ENCODE measurements at places on chromosomes 16 and 17.

GRCh38 chr16:66713076-66713475 is 16.5 kb upstream of the CMTM4 start:
- DNase-seq = no peak

GRCh38 chr17:59008737-59009136 is 97.9 kb downstream of the TRIM37 start:
- no peak for DNase-seq

- DNase-seq = no peak
Observed at GRCh38 chr16:2163211-2163881, 7.8 kb downstream of the TRAF7 start.

- DNase-seq = no peak
Observed at GRCh38 chr16:52492789-52493357, 54.1 kb downstream of the TOX3 start.

DNA sequence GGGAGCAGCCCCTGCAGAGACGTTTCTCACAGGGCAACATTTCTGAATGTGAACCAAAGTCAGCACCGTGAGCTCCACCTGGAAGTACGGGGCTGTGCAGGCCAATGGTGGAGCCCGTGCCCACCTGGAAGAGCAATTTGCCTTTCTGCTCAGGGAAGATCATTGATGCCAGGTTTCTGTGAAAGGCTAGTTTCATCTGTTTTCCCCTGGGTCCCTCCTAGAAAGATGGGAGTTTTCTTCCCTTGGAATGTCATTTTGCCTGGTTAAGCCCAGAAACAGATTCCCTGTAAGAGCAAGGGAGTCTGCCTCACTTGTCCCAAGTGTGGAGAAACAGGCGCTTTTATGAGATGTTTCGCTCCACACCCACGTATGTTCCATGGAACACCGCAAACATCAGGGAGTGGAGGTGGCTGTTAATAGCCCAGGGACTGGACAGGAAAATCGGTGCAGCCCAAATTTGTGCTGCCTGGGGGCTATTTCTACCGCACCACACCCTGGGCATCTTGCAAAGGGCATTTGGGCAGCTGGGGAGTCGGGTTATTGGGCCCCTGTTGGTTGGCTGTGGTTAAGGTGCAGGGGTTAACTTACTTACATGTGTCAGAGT is 2.6 kb downstream of the SLC6A4 start:
- no peak for DNase-seq

DNA sequence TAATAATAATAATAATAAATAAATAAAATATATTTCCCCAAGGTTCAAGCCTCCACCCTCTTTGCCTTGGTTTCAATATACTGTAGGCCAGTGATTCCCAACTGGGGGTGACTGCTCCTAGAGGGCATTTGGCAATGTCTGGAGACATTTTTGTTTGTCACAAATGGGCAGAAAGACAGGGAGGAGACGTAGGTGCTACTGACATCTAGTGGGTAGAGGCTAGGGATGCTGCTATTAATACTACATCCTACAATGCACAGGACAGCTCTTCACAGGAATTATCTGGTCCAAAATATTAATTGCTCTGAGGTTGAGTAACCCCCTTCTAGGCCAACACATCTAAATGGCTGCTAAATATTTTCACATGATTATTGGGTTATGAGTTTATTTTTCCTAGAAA is 12.8 kb upstream of the PRR14 start:
- no peak for DNase-seq

GRCh38 chr16:4690946-4691665 is 2.3 kb upstream of the NUDT16L1 start:
- DNase-seq = no peak

DNA sequence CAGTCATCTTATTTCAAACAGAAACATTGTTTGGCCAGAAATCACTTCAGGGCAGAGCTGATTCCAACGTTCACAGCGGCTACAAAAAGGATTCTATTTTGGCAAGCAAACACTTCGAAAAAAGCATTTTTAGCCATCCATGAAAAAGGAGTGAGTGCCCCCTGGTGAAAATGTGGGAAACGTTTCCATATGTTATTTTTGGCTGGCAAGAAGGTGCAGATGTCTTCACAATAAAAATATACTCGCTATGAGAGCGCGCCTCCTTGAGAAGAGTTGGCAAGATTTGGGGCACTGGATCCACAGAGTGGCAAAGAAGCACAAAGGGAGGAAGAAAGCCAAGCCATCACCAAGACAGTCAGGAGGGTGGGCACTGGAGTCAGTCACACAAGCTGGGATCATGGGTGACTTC is 191.1 kb downstream of the CHD9NB start:
- DNase-seq = peak; percentile 27

DNA sequence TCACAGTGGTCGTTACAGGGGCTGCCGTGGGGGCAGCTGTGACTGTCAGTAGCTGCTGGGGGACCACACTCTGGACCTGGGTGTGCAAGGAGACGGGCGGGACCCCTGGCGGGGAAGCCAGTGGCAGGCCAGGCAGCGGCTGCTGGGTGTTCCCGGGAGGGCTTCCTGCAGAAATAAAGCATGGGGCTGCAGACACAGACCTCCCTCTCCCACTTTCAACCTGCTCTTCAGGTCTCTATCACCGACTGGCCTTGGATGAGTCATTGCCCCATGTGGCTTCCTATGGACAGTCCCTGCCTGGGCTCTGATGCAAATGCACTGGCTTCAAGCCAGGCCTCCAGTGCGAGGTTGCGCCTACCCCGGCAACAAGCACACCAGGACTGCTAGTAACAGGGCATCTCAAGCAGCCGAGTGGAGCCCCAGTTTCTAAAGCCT is 17.2 kb downstream of the SREBF1 start:
- DNase-seq = no peak

GRCh38 chr17:17235212-17236174 is 1.5 kb downstream of the FLCN start:
- DNase-seq = no peak

GRCh38 chr17:39752241-39752881 is 14.6 kb downstream of the GRB7 start:
- no peak for DNase-seq

GRCh38 chr17:80125656-80126448 is 21.1 kb downstream of the EIF4A3 start:
- no peak for DNase-seq

GRCh38 chr17:1573932-1574696 is 11.5 kb upstream of the PITPNA start:
- DNase-seq = no peak

- DNase-seq = no peak
Observed at GRCh38 chr16:76676356-76676755, 399.2 kb downstream of the CNTNAP4 start.

DNA sequence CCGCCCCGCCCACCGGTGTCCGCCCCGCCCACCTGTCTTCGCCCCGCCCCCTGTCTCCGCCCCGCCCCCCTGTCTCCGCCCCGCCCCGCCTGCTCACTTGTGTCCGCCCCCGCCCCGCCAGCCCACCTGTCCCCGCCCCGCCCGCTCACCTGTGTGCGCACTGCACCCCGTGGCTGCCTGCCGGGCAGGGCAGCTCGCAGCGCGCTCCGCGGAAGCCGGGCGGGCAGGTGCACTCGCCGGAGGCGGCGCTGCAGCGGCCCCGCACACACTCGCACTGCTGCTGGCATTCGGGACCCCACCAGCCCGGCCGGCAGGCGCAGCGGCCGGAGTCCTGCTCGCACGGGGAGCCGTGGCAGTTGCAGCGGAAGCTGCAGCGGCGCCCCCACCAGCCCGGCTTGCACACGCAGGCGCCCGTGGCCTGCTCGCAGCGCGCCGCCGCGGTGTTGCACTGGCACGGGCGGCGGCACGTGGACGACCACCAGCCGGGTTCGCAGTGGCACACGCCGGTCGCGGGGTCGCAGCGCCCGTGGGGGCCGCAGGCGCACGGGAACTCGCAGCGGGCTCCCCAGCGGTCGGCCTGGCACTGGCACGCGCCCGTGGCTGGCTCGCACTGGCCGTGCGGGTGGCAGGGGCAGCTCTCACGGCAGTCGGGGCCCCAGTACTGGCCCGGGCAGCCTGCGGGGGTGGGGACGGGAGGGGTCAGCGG is 2.1 kb downstream of the SCARF1 start:
- no peak for DNase-seq

- DNase-seq = no peak
Observed at GRCh38 chr16:29011112-29011511, 26.3 kb downstream of the LAT start.

DNA sequence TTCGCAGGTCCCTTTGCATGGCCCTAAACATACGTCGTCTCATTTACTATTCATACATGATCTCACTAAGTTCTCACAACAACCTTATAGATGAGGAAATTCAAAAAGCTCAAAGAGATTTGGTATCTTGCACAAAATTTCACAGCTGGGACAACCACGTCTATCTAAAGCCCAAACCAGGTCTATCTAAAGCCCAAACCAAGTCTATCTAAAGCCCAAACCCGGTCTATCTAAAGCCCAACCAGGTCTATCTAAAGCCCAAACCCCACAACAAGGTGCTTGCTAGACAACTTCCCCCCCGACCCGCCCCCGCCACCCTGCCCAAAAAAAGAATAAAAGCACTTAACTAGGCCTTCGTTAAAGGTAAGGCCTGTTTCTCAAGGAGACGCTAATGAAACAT is 174.9 kb downstream of the VPS53 start:
- no peak for DNase-seq

DNA sequence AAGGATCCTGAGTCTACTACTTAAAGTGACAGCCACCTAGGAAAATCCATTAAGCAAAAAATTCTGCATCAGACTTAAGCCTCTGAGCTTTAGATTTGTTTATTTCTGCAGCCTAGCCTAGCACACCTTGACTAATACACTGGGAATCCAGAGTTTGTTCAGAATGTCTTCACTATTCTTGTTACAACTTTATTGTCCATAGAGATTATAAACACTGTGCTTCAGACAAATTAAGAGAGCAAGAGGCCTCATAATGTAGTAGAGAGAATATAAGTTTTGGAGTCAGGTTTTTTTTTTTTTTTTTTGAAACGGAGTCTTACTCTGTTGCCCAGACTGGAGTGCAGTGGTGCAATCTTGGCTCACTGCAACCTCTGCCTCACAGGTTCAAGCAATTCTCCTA is 8.9 kb upstream of the THUMPD1 start:
- DNase-seq = no peak

DNA sequence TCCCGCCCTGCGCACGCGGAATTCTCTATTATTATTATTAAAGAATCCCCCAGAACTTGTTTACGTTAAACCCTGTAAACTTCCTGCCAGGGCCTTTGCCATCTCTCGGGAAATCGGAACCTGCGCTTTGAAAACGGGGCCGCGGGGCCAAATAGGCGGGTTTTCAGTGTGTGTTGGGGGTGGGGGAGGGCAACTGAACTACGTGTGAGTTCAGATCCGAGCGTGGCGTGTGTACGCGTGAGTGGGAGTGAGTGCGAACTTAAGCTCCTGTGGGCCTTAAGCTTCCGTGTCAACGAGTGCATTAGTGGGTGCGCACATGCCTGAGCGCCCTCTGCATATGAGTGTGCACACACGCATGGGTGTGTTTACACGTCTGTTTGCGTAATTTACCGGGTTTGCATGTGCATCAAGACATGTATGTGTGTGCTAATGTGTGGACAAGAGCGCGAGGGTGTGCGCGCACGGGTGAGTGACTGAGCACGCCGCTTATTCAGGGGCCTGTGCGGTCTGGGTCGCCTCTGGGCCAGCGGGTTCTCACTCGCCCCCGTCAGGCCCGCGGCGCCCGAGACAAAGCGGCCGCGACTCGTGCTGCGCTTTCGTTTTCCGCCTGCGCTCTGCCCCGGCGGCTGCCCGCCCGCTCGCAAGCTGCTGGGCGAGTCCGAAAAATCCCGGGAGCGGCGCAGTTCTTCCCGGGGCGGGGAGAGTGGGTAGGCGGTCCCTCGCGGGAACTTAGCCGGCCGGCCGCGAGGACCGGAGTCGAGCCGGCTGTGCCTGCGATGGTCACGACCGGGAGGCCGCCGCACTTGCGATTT is 1.2 kb upstream of the FOXF1 start:
- no peak for DNase-seq

DNA sequence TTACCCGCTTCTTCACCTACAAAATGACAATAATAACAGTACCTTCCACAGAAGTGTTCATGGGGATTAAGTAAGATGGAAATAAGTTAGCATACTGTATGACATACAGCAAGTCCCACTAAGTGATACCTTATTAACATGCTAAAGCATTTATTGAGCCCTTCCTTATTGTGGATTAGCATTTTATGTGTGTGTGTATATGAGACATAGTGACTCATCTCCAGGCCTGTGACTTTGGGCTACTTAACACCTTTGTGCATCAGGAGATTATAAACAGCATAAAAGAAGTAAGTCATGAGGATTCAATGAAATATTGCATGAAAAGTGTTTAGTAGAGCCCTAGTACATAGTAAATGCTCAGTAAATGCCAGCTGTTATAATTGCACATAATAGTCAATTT is 52.9 kb downstream of the CA10 start:
- DNase-seq = no peak

GRCh38 chr16:31335431-31335830 is 19.5 kb upstream of the ITGAX start:
- no peak for DNase-seq

DNA sequence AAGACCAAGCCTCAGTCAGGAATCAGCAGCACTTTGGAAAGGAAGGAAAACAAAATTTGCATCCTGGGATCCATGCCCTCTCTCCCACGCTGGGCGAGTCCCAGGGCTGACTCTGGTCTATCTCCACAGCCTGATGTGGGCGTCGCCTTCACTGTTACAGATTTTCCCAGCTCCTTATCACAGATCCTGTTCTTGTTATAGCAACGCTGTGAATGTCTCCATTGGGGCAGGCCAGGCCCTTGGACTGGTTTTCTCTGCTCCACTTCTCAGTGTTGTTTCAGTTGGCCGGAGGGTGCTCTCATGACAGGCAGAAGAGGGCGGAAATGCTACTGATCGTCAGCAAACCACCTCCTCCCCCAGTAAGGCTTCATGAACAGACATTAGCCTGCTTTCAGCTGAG is 127.9 kb upstream of the CDH11 start:
- DNase-seq = no peak

- DNase-seq = no peak
Observed at GRCh38 chr17:81927152-81927652, 333 bp downstream of the MAFG start.

DNA sequence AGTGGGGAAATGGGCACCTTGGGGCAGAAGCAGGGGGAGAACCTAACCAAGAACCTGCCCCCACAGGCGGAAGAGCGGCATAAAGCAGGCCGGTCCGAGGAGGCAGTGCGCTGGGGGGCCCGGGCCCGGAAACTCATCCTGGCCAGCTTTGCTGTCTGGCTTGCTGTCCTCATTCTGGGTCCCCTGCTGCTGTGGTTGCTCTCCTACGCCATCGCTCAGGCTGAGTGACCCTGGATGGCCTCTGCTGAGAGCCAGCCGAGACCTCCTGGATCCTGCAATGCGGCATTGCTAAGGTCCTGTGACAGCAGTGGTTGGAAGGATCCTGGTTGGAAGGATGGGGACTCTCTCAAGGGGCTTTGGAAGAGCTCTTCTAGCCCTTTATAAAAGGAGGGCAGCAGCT is 4.5 kb upstream of the PHKG2 start:
- DNase-seq = no peak

DNA sequence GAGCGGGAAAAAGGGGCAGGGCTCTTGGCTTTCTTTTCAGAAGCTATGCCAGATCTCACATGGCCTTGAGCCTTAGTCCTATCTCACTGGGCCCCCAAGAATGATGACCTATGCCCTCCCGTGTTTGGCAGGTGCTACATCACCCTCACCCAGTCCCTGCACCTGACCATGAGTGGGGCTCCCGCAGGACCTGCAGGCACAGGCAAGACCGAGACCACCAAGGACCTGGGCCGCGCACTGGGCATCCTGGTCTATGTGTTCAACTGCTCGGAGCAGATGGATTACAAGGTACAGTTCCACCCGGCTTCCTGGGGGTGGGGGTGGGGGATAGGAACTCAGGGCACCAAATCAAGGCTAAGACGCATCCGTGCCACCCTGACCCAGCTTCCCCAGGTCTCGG is 120.9 kb downstream of the DNAH9 start:
- no peak for DNase-seq

- no peak for DNase-seq
Observed at GRCh38 chr16:53913099-53913870, 209.3 kb downstream of the FTO start.

Measured in NCI-H187 treated with DMSO at 0.1 percent for 48 hours (cell line).